ENCODE measurements at places on chromosomes 16 and 17.

GRCh38 chr17:28662527-28662829, 473 bp downstream of the SUPT6H start:
- no peak for DNase-seq

GRCh38 chr16:79627092-79627491, 26.6 kb upstream of the MAF start:
- no peak for DNase-seq

DNA sequence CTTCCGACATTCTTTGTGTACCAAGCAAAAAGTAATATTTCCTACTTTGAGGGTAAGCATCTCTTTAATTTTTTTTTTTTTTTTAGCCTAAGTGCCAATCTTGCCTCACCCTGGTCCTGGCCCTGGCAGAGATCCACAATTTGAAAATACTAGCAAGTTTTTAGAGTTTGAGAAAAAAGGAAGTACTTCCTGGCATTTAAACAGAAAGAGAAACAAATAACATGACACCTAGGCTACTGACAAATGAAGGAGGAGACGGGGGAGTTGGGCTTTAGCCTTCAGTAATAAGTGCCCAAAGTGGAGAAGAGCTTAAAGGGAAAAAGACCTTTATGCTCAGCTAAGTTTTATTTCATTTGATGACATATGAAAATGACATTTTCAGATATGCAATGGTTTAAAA, 92.8 kb downstream of the HS3ST3A1 start:
- no peak for DNase-seq

- no peak for DNase-seq
Measured at GRCh38 chr17:65312718-65313377, 175.7 kb downstream of the RGS9 start.

DNA sequence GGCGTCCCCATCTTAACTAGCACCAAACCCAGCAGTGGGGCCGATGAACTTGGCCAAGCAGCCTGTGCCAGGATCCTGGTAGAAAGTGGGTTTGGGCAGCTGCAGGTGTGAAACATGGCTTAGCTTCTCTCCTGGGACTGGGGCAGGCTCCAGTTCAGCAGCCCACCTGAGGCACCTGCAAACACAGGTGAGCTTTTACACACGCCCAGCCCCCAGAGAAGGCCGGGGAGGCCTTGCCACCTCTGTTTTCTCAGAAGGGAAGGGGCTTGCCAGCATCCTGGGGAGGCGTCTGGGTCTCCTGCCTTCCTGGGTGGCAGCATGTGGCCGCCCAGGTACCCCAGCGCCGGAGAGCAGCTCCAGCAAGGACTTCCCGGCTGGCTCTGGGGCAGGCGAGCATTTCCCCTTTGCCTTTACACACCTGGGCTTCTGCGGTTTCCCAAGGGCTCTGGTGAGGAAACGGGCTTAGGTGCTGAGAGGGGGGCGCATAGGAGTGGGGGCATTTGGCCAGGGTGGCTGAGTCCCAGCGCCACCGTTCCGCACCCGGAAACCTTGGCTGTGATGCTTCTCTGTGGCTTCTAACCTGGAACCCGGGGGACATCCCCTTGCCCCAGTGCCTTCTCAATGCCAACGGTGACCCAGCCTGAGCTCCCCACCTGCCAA, 81.6 kb upstream of the CBX4 start:
- no peak for DNase-seq

Data from NCI-H510A (cell line).